ENCODE measurements at places on chromosomes 3 and 15. TPM values are rescaled to one million over a fixed set of nuclear protein-coding genes. Genes with fewer than 3 reads are reported as not detected.

Gene CACNA2D2
- 14.6 TPM for polyA plus RNA-seq

Gene A4GNT
- 1.8 TPM for polyA plus RNA-seq

Gene SCAMP5
- 47.9 TPM for polyA plus RNA-seq

Gene STRA6
- 41.7 TPM for polyA plus RNA-seq

Gene ATP13A5
- 0.22 TPM for polyA plus RNA-seq

Gene CCDC191
- polyA plus RNA-seq, result 31.1 TPM

Gene UBE2E2
- polyA plus RNA-seq, result 64.7 TPM

Gene FOXL2
- not detected for polyA plus RNA-seq

Gene TRIM59
- polyA plus RNA-seq, result 25.9 TPM

Gene GUCA1C
- 0.52 TPM for polyA plus RNA-seq

Gene CELF6
- polyA plus RNA-seq, result 5.1 TPM

Gene PRKCD
- polyA plus RNA-seq, result 20.3 TPM

Gene ADCY5
- polyA plus RNA-seq, result 10.6 TPM

Gene NUP210
- polyA plus RNA-seq, result 28.9 TPM

Gene CAV3
- polyA plus RNA-seq, result 0.48 TPM

Gene EIF2B5
- polyA plus RNA-seq, result 54.6 TPM

Gene TMOD2
- 5.7 TPM for polyA plus RNA-seq

Gene IGSF10
- polyA plus RNA-seq, result 3.5 TPM

Gene RLBP1
- not detected for polyA plus RNA-seq

Gene LDHAL6B
- 0.23 TPM for polyA plus RNA-seq
